NCI-H1417 treated with DMSO at 0.1 percent for 48 hours (cell line): ENCODE measurements at places on chromosomes 7 and 10.
A peak's percentile ranks its signal among the peaks of the same experiment; 100 is the strongest.

DNA sequence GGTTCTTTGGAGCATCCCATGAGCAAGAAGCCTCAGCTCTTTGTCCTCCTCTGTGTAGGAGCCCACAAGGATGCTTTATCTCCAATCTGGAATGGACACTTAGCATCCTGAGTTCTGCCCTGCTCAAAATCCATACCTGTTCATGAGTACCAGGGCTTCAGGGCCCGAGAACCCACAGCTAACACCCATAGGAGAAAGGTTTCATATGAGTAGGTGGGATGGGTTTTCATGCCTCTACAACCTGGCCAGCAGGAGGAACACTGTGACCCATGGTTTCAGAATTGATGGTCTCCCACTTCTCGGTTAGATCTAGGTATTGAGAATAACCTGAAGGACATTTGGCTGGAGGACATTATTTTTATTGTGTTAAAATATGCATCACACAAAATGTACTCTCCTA is 57.8 kb downstream of the TBXAS1 start:
- no peak for DNase-seq

DNA sequence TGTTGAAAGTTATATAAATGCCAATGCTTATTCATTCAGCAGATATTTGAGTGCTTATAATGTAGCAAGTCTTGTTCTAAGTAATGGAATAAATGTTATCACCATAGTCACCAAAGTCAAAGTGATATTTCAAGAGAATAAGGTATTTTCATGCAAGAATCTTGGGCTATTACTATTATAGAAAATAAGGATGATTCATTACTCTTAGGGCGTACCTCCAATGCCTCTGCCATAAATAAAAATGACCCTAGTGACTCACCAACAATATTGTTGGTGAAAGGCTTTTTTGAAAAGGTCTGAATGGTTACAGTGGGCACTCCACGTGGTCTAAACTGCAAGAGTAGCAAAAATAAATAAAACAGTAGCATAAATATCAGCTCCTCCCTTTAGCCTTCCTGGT is 68.4 kb downstream of the RALA start:
- DNase-seq: no peak

DNA sequence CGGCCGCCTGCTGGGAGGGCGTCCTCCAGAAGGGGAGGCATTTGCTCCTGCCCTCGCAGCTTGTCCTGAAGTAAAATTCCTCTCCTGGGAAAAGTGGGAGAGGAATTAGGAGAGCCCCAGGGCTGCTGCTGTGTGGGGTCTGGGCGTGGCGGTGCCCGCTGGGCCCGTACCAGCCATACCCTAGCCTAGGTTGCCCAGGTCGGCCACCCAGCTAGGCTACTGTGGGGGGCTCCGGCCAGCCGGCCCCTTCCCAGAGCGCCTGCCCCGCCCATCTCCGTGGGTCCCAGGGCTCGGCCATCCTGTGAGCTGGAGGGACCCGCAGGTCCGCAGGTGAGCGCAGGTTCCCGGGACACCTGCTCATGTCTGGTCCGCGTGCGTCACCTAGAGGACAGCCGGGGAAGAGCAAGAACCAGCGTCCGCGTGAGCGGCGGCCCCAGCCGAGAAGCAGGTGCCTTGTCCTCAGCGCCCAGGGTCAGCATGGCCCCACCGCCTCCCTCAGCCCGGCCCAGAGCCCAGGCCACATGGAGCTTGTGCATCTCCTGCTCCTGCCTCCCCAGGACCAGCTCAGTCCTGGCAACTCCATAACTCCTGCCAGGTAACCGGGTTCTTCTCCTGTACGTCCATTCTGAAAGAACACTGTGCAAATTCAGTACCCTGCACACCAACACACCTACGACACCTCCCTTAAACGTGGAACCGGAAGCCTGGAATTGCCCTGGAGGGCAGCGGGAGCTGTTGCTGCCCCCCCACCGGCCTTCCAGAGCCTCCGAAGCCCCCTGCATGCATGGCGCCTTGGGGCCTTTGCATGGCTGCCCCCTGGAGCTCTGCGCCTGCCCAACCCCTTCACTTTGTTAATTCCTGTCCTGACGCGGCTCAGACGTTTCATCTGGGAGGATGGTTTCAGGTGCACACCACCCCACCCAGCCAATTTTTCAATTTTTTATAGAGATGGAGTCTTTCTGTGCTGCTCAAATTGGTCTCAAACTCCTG is 22.8 kb upstream of the FOXL3 start:
- DNase-seq: no peak

DNA sequence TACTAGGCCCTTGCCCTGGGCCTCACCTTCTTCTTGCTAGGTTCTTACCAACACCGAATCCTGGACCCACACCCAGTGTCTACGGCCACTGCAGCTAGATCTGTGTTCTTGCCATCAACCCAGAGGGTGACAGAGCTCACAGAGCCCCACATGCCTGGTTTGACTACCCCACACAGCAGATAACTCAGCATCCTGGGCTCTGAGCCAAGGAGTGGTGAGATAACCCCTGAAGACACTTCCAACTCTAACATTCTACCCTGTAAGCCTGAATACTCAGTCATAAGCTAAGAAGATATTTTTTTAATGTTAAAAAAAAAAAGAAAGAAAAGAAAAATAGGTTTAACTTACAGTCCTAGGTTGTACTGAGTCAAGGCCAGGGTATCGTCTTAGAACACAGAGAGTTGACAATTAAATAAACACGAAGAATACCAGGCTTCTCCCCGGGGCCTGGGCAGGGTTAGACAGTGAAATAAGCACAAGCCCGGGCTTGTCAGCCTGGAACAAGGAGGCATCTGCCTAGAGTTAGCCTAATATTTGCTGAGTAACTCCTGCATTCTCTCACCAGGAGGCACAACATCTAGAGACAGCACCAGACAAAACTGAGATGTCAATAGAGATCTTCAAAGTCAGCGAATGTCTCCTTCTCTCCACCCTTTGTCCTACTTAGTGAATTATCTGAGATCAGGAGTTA is 556.5 kb upstream of the LRRN3 start:
- DNase-seq: no peak

- DNase-seq: no peak
Measured at GRCh38 chr10:117677890-117678500, 135.4 kb downstream of the EMX2 start.

GRCh38 chr7:82629583-82629982 is 186.0 kb upstream of the CACNA2D1 start:
- no peak for DNase-seq

GRCh38 chr10:85621562-85621961 is 745.0 kb downstream of the GRID1 start:
- DNase-seq: no peak

- DNase-seq: no peak
Measured at GRCh38 chr10:47339759-47340607, 8.2 kb upstream of the RBP3 start.

GRCh38 chr10:130745821-130746220 is 565.7 kb downstream of the TCERG1L start:
- no peak for DNase-seq

DNA sequence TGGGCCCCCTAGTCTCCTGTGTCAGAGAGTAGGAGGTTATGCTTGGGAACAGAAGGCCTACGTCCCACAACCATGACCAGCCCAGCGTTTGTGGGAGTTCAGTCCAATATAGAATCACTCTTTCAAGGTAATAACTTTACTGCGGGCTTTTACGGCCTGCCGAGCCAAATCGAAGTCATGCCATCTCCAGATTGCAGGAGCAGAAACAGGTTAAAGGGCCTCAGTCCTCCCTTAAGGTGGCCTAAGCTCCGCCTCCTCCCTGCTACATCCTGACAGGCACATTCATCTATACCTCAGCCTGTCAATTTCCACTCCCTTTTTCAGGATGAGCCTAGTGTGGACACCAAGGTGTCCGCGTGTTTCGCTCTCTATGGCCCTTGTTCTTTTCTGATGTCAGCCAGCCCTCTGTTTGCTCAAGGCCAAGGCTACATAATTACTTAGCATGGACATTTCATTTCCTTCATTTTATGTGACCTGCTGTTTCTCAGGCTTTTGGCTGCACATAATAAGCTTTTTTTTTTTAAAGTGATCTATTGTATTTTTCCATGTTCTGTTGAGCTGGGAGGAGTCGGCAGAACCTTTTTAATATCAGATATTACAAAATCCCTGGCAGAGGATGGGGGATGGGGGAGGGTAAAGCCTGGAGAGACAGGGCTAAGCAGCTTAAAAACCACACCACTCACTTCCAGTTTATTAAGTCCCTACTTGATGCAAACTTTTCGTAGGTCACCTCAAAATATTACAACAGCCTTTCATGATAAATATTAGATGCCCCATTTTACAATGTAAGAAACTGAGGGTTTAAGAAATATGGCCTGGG is 84.6 kb downstream of the CACNB2 start:
- DNase-seq: no peak

DNA sequence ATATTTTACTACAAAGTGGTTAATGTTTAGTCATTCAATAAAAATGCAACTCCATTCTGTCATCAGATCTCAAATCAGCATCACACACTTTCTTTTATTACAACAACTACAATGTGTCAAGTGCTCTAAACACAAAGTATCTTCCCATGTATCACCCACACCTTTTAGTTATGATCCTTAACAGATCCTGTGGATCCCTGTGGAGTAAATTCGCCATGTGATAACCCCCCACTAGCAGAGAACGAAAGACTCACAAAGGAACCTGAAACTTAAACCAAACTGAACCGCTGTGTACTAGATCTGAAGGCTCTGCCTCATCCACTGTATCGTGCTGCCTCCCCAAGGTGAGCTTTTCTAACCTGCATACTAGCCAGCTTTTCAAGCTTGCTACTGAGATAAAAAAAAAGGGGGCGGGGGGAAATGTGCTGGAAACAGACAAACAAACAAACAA is 1.7 kb downstream of the DPY19L1 start:
- DNase-seq: peak; percentile 1

DNA sequence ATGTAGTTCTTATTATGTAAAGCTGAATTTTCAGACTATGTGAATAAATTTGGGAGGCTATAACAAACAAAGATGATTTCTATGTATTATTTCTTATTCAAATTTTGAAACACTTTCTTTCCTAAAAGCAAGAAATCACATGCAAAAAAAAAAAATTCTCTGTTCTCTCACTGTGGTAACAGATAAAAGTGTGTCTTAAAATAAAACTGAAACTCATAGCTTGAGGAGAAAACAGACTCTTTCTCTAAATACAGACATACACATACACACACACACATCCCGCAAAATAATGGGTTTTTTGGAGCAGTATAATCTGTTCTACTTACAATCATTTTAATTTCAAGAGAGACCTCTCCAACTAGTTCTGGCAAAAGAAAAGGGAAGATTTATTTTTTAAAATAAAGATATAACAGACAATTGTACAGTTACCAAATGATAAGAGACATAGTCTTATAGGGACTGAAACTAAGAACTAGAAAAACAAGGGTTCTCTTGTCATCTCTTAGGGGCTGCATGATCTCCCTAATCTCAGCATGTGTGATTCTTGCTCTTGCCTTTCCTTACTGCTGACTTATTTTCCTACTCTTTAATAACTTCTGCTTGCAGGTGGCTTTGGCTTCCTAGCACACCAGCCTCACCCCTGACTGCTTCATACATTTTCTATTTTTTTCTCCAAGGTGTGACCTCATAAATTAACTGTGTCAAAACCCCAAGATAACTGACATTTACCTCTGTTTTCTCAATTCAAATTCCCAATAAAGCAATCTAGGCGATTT is 483.5 kb upstream of the POT1 start:
- no peak for DNase-seq

DNA sequence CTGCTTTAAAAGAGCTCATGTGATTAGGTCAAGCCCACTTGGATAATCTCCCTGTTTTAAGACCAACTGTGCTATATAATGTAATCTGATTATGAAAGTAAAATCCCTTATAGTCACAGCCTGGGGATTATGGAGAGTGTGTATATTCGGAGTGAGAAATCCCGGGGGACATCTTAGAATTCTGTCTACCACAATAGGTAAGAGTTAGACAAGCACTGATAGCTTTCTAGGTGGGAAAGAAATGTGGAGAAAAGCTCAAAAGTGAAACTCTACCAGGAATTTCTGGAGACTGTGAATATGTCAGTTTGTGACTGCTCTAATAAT is 2.9 kb upstream of the VCL start:
- DNase-seq: no peak

GRCh38 chr7:130381468-130382312 is 1.4 kb downstream of the CPA1 start:
- DNase-seq: no peak

DNA sequence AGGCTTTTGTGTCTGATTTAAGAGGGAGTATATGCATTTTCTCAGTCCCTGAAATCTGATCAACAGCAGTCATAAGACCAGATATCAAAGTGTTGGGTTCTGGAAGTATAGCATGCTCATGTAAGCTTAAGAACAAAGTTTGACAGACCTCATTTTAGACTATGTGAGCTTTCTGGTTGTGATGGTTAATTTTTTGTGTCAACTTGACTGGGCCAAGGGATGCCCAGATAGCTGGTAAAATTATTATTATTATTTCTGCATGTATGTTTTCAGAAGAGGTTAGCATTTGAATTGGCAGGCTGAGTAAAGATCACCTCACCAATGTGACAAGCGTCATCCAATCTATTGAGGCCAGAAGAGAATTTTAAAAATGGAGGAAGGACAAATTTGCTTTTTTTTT is 63.5 kb upstream of the FRMD4A start:
- DNase-seq: no peak

DNA sequence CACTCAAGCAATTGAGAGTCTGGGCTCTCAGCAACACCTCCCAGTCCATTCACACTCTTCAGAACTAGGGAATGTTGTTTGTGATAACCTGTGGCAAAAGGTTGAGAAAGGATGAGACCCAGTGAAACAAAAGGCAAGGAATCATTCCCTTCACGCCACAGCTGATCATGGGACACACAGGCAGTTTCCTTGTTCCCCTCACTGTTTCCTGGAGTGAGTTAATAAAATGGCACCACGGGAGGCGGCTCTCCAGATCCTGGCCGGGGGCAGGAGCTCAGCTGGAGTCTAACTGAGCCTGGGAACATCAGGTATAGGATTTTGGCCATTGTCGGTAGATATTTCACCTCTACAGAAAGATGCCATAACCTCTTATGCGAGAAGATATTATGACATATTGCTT is 107.3 kb upstream of the FAM171A1 start:
- DNase-seq: no peak

GRCh38 chr7:74709880-74710671 is 52.6 kb downstream of the GTF2I start:
- no peak for DNase-seq

DNA sequence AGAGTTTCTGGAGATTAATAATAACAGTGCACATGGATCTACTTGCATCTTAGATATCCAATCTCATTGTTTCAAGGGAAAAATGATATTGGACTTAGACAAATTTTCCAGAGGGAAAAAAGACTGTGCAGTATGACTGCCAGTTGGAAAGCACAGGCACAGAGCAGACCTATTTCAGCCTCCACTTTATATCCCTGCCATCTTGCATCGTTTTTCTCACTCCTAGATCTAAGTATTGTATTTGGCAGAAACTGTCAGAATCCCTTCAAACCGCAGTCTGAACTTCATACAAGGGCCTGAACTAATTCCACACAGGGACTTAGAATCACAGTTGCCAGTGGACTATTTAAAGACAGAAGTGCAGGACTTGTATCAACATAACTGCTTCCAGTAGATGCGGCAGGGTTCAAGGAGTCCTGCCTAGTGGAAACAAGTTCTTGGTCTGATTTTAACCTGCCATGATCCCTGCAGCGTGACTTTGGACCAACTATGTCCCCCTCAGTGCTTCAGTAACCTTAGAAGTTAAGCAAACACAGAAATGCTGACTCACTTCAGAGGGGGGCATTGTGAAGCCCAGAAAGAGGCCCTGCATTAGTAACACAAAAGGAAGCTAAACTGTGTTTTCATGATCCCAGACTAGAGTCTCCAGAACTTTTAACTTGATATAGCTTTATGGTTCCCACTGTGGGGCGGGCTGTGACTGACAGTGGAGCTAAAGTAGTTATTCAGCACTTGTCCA is 95.7 kb upstream of the PALS2 start:
- no peak for DNase-seq

GRCh38 chr7:3461923-3462322 is 160.9 kb downstream of the SDK1 start:
- DNase-seq: no peak
